ENCODE measurements at places on chromosomes 5 and 9.

DNA sequence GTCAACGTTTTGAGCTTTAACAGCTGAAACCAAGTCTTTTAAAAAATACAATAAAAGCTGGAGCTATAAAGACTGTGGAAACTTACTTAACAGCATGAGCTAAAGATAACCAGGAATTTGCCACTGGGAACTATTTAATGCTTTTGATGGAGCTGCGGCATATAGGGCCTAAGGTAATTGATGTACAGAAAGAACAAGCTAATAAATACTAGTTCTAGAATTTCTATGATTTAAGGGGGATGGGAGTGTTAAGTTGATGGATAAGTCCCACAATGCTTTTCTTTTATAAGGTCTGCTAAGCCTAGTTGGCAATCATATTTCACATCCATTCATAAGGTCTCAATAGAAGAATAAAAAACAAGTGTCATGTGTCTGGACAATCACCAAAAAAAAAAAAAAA, 334.0 kb upstream of the DMAC1 start:
- H3K36me3 ChIP-seq, result no peaks in the 10 kb centered on the region
- H3K27me3 ChIP-seq, result no peaks in the 10 kb centered on the region
- H3K4me1 ChIP-seq, result no peaks in the 10 kb centered on the region
- no peak for DNase-seq
- no peak overlapping the region for H3K27ac ChIP-seq
- no peak overlapping the region for H3K4me3 ChIP-seq

GRCh38 chr5:83551821-83552220, 80.3 kb downstream of the VCAN start:
- peaks cover 10% of the 10 kb centered on the region for H3K4me1 ChIP-seq
- H3K36me3 ChIP-seq, result peaks cover 36% of the 10 kb centered on the region
- H3K4me3 ChIP-seq, result no peak overlapping the region
- H3K27ac ChIP-seq, result peak overlapping the region; percentile 60
- no peak for DNase-seq

DNA sequence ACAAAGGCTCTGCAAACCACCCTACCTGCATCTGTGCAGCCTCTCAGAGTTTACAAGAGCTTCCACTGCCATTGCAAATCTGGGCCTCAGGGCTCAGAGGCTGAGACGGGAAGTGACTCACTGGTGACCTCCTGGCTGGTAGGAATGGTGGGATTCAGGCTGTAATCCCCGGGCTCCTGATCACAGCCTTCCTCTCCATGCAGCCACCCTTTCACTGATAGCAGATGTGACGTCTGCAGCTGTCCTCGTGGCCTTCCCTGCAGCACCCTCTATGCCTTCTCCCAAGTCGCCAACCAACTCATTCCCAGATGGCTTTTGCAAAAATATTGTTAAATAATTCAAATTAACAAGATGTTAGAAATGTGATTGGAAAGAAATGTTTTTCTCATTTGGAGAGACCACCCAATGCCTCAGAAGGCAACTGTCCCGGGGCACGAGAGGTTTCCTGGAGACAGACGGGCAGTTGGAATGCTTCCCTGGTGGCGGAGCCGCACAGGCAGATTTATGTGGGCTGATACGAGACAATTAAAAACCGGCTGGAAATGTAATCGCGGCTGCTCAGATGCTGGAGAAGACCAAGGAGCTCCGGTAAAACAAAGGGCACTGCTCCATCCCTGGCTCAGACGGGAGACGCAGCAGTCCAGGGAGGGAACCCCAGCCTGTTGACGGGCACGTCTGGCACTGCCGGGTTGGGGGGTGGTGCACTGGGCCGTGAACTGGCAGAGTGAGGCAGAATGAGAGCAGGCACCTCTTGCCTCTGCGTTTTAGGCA, 34.4 kb upstream of the SLC25A51 start:
- no peaks in the 10 kb centered on the region for H3K27me3 ChIP-seq
- DNase-seq, result peak; percentile 68
- H3K27ac ChIP-seq, result peak overlapping the region; percentile 95
- H3K36me3 ChIP-seq, result peaks cover 5% of the 10 kb centered on the region
- H3K4me1 ChIP-seq, result peaks cover 74% of the 10 kb centered on the region
- H3K4me3 ChIP-seq, result peak overlapping the region; percentile 29

- H3K4me1 ChIP-seq, result no peaks in the 10 kb centered on the region
- peaks cover 20% of the 10 kb centered on the region for H3K36me3 ChIP-seq
- H3K4me3 ChIP-seq, result no peak overlapping the region
- DNase-seq, result no peak
- H3K27ac ChIP-seq, result no peak overlapping the region
Observed at GRCh38 chr5:103014983-103015382, 105.0 kb downstream of the GIN1 start.

- H3K4me1 ChIP-seq, result peaks cover 25% of the 10 kb centered on the region
- H3K27me3 ChIP-seq, result no peaks in the 10 kb centered on the region
- DNase-seq, result no peak
- H3K27ac ChIP-seq, result no peak overlapping the region
- peaks cover 11% of the 10 kb centered on the region for H3K36me3 ChIP-seq
- H3K4me3 ChIP-seq, result no peak overlapping the region
Observed at GRCh38 chr5:74538206-74538661, 102.3 kb downstream of the ENC1 start.

DNA sequence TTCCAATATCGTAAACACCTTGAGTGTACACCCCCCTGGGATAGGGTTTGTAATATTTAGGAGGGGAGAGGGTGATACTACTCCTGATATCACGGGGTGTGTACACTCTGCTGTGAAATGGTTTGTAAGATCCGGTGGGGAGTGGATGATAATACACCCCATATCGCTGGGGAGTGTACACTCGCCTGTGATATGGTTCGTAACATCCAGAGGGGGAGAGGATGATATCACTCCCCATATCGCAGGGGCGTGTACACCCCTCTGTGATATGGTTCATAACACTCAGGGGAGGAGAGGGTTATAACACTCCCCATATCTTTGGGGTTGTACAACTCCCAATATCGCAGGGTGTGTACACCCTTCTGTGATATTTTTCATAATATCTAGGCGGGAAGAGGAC, 33.8 kb upstream of the SLC25A48 start:
- no peak overlapping the region for H3K27ac ChIP-seq
- no peaks in the 10 kb centered on the region for H3K4me1 ChIP-seq
- DNase-seq, result no peak

DNA sequence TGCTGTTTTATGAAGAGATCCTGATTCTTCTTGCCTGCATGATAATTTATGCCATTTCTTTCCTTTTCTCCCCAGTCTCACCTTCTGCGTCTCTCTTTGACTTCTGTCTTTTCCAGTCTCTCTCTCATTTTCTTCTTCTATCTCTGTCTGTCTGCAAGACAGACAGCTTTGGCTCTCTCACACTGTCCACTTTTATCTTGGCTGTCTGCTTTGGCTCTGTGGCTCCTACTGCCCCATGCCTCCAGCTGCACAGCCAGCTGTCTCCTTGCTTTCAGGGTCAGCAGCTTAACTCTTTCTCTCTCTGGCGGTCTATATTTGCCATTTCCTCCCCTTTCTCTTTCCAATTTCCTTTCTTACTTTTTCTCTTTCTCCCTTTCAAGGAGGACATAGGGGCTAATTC, 971.1 kb upstream of the COX7C start:
- no peak overlapping the region for H3K4me3 ChIP-seq
- H3K27ac ChIP-seq, result no peak overlapping the region

Data from mesothelial cell of epicardium (in vitro differentiated cells).